T-cell (primary cell): ENCODE measurements at places on chromosomes 5 and 9. TPM values are rescaled to one million over a fixed set of nuclear protein-coding genes. Genes with fewer than 3 reads are reported as not detected.

Gene RRAGA
- 42.0 TPM for total RNA-seq

Gene TMEM252
- not detected for total RNA-seq

GRCh38 chr5:95913663-95914062 is 48.0 kb downstream of the ELL2 start:
- H3K36me3 ChIP-seq, result no peaks in the 10 kb centered on the region
- no peak overlapping the region for H3K4me3 ChIP-seq
- H3K4me1 ChIP-seq, result peaks cover 3% of the 10 kb centered on the region
- H3K27me3 ChIP-seq, result no peaks in the 10 kb centered on the region
- no peak overlapping the region for H3K27ac ChIP-seq

DNA sequence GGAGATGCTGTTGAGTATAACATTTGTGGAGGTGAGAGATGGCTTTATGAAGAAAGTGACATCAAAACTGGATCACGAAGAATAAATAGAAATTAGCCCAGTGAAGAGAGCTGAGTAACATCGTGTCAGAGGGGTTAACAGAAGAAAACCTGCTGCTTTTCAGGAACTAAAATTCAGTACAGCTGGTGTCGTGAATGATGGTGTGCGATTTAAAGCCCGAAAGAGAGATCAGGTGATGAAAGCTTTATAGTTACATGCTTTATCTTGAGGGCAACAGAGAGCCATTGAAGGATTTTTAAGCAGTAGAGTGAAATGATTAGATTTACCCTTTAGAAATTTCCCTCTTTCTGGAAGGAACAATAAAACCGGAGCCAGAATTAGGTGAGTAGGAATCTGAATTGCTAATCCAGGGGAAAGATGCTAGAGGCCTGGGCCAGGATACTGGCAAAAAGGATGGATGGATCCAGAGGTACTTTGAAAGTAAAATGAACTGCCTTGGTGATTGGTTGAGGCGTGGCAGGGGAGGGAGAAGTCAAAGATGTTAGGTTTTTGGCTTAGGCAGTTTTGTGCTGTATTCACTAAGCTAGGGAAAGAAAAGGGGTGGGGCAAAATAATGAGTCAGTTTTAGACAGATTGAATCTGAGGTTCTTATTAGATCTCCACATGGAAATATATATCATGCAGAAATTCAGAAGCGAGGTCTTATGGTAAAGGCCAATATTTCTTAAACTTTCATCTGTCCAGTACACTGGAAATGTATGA is 3.4 kb downstream of the LRRC70 start:
- no peak overlapping the region for H3K4me3 ChIP-seq
- no peaks in the 10 kb centered on the region for H3K4me1 ChIP-seq
- no peaks in the 10 kb centered on the region for H3K36me3 ChIP-seq
- H3K27ac ChIP-seq, result no peak overlapping the region
- H3K27me3 ChIP-seq, result no peaks in the 10 kb centered on the region
- no peak for DNase-seq

GRCh38 chr5:14935341-14935740 is 63.8 kb upstream of the ANKH start:
- H3K4me1 ChIP-seq, result no peaks in the 10 kb centered on the region
- H3K27ac ChIP-seq, result no peak overlapping the region
- no peak overlapping the region for H3K4me3 ChIP-seq
- H3K36me3 ChIP-seq, result no peaks in the 10 kb centered on the region

- no peaks in the 10 kb centered on the region for H3K36me3 ChIP-seq
- no peaks in the 10 kb centered on the region for H3K4me1 ChIP-seq
- H3K27ac ChIP-seq, result no peak overlapping the region
These were observed 211.6 kb downstream of the ATP10B start for GRCh38 chr5:160640406-160640805.
